SW 1271 (cell line): ENCODE measurements at places on chromosomes 11 and 22.

DNA sequence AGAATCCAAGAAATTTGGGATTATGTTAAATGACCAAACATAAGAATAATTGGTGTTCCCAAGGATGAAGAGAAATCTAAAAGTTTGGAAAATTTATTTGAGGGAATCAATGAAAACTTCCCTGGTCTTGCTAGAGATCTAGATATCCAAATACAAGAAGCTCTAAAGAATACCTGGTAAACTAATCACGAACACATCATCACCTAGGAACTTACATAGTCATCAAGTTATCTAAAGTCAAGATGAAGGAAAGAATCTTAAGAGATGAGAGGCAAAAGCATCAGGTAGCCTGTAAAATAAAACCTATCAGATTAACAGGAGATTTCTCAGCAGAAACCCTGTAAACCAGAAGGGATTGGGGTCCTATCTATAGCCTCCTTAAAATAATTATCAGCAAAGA, 46.9 kb downstream of the GAS2 start:
- DNase-seq = no peak

GRCh38 chr11:3095712-3096361, 38.6 kb upstream of the CARS1 start:
- peak; percentile 78 for DNase-seq

- no peak for DNase-seq
These were observed 559.7 kb downstream of the OPCML start for GRCh38 chr11:132972565-132972964.

- no peak for DNase-seq
These were observed 336.6 kb upstream of the API5 start for GRCh38 chr11:42975180-42975529.

DNA sequence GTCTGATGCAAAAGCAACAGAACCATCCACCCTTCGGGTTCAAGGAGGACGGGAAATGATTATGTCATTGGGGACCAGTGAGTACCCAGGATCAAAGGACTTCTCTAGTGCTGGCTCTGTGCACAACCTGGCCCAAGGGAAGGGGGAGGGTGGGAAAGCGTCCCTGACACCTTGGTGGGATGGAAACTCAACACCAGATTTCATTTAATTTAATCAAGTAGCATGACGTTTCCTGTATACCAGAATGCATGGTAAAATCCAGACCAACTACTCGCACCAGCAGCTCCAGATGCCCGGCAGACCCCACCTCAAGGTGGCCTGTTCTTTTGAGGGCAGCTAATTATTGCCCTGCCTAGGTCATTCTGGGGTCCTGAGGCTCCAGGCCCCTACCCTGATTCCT, 385.1 kb downstream of the CADM1 start:
- DNase-seq = no peak
